Pancreas (tissue), 10 donors: ENCODE measurements at places on chromosomes 11 and 22. TPM values are rescaled to one million over a fixed set of nuclear protein-coding genes. Genes with fewer than 3 reads are reported as not detected.
A peak's percentile ranks its signal among the peaks of the same experiment; 100 is the strongest.

The ANO1 gene
- total RNA-seq: 1.8 TPM

- no peaks in the 10 kb centered on the region for H3K4me1 ChIP-seq
- no peak overlapping the region for H3K27ac ChIP-seq
- no peaks in the 10 kb centered on the region for H3K36me3 ChIP-seq
- no peak overlapping the region for H3K4me3 ChIP-seq
Measured at GRCh38 chr11:121544956-121545355, 92.2 kb upstream of the SORL1-AS1 start.

DNA sequence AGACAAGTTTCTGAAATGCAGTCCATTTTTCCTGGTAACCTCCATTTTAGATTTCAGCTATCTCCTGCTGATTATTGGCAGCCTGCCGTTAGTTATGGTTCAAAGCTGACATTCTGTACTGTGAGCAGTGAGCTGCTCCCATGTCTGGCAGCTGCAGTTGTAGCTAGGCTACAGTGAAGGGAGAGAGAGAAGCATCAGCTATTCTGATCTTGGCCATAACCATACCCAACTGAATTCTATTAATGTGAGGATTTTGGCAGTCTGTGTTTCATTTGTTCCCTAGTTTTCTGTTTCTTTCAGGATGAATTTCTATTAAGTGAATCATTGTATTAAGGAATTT, 33.4 kb downstream of the SIK2 start:
- H3K4me3 ChIP-seq: no peak overlapping the region
- peak overlapping the region; percentile 29 for H3K27ac ChIP-seq
- no peak for DNase-seq
- no peaks in the 10 kb centered on the region for H3K36me3 ChIP-seq
- H3K4me1 ChIP-seq: peaks cover 46% of the 10 kb centered on the region

- no peak overlapping the region for H3K27ac ChIP-seq
- no peaks in the 10 kb centered on the region for H3K36me3 ChIP-seq
- H3K27me3 ChIP-seq: no peaks in the 10 kb centered on the region
- no peak overlapping the region for H3K4me3 ChIP-seq
Measured at GRCh38 chr11:133406489-133406888, 125.8 kb downstream of the OPCML start.

DNA sequence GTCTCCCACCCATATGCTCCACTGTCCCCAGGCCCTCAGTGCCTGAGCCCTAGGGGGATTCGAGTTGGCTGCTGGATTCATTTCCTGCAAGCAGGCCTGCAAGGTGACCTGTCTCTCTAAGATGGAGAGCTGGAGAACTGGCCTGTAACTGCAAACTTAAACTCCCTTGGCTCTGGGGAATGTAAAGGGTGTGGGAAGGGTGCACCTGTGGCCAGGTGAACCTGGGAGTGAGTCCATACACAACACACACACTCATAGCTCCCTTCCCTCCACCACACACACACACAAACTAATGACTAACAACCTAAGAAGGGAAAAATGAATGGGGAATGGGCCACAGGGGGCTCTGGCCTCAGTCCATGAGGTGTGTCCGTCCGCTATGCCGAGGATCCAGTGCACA, 14.5 kb downstream of the SMTNL1 start:
- H3K36me3 ChIP-seq: no peaks in the 10 kb centered on the region
- H3K4me3 ChIP-seq: no peak overlapping the region
- H3K27ac ChIP-seq: peak overlapping the region; percentile 64
- peaks cover 11% of the 10 kb centered on the region for H3K4me1 ChIP-seq
- H3K27me3 ChIP-seq: no peaks in the 10 kb centered on the region

GRCh38 chr11:78039919-78040671, 17.0 kb upstream of the KCTD14 start:
- peaks cover 35% of the 10 kb centered on the region for H3K4me1 ChIP-seq
- H3K36me3 ChIP-seq: no peaks in the 10 kb centered on the region
- DNase-seq: peak; percentile 82
- no peak overlapping the region for H3K4me3 ChIP-seq
- peak overlapping the region; percentile 1 for H3K27ac ChIP-seq
